HS-5 (cell line): ENCODE measurements at places on chromosomes 11 and 22.

- no peak for DNase-seq
Observed at GRCh38 chr11:1756791-1757771, 6.6 kb downstream of the CTSD start.

GRCh38 chr11:119309953-119310681 lies 6.8 kb downstream of the MCAM start:
- no peak for DNase-seq

GRCh38 chr11:115613986-115614632 lies 109.9 kb upstream of the CADM1 start:
- DNase-seq, result no peak

DNA sequence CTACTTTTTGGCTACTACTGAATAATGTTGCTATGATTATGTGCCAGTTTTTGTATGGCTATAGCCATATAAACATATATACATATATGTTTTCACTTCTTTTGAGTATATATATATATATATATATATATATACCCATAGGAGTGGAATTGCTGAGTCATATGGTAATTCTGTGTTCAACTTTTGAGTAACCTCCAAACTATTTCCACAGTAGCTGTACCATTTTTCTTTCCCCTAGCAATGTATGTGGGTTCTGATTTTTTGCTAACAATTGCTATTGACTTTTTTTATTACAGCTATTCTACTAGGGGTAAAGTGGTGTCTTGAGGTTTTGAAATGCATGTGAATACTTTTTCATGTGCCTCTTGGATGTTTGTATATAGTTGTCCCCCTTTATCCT lies 30.4 kb downstream of the CBL start:
- peak; percentile 36 for DNase-seq

DNA sequence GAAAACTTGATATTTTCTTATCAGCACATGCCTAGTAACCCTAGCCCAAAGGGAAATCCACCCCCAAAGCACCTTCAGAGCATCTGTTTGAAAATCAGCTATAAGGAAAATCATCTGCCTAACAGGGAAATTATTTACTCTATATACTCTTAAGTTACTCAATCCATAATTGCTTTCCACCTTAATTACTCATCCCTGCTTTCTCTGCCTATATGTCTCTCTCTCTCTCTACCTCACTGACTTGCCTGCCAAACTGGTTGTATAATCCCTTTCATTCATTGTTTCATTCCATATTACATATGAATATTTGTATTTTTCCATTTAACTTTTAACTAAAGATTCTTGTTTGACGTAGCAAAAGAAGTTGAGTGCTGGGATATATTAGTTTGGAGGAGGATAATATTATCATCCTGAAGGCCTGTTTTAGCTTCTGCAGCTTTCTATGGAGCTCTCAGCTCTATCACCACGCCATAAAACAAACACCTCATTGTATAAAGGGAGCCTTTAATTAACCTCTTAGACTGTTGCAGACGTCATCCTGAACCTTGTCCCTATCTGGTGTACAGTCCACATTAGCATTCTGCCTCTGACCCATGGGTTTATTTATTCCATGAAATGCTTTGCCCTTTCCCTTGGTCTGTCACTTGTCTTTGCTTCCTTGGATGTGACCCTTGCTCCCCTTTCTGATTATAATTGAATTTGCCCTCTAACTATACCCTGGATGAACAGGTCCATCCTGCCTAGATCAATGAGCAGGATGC lies 98.9 kb downstream of the INSC start:
- DNase-seq, result no peak

- no peak for DNase-seq
Observed at GRCh38 chr11:60455531-60456042, at the start of gene MS4A1. MS4A1 (plus strand) TSS chr11:60455847; CDS start chr11:60462375, 6,528 bp downstream.

GRCh38 chr22:27401321-27401720 lies 400.2 kb downstream of the MN1 start:
- DNase-seq, result no peak

GRCh38 chr11:99911116-99911515 lies 776.0 kb upstream of the ARHGAP42 start:
- DNase-seq, result no peak

DNA sequence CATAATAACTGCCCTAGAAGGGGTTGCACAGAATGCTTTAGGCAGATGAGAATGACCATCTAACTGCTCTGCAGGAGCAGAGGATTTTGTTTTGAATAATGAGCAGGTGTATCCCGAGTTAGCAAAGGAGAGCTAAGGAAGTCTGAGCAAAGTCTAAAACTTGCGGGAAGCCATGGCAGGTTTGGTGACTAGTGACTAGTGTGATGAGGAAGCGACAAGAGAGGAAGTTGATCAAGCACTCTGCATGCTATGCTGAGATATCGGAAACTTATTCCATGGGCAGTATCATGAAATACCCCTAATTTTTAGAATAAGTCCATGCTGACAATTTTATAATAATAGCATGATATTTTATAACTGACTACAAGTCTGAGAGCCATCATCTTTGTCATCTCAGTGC lies 12.9 kb downstream of the OLFML1 start:
- no peak for DNase-seq

- no peak for DNase-seq
Observed at GRCh38 chr11:19345519-19345847, 104.7 kb upstream of the E2F8 start.

DNA sequence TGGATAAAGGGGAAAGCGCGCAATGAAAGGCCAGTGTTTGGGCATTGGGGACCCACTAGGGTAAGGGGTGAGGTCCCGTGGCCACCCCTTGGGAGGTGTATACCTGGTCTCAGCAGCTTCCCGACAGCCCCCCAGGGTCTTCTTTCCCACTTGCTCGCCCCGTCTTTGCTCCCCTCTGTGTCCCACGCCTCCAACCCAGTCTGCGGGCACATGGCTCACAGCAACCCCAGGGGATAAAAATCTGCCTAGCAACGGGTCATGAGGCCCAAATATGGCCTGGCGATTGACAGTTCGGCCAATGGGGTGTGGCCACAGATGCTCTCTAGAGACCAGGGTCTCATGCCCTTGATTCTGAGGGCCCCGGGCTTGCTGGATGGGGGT lies 41.6 kb downstream of the AHNAK start:
- DNase-seq, result no peak

- no peak for DNase-seq
Observed at GRCh38 chr11:134951305-134951700, 539.3 kb upstream of the B3GAT1 start.

- DNase-seq, result no peak
Observed at GRCh38 chr11:33657757-33658156, 42.9 kb downstream of the C11orf91 start.

GRCh38 chr22:18057568-18058209 lies 20.1 kb upstream of the PEX26 start:
- peak; percentile 96 for DNase-seq

DNA sequence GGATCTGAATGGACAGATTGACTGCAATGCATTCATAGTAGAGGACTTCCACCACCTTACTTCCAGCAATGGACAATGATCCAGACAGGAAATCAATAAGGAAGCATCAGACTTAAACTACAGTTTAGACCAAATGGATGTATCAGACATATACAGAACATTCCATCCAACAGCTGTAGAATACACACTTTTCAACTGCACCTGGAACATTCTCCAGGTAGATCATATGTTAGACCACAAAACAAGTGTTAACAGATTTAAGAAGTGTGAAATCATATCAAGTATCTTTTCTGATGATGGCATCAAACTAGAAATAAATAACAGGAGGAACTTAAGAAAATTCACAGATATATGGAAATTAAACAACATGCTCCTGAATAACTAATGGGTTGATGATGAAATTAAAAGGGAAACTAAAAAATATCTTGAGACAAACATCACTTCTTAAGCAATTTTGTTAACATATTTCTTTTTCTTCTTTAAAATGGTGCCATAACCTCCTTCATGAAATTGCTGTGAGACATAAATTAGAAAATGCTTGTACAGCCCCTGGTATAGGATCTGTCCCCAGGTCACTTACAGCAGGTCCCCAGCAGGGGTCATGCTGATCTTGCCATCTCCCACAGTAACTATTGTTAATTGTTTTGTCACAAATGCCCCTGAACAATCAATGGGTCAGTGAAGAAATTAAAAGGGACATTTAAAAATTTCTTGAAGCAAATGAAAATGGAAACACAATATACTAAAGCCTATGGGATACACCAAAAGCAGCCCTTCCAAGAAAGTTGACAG lies 100.0 kb upstream of the OR4B1 start:
- DNase-seq, result no peak

- no peak for DNase-seq
Observed at GRCh38 chr11:34721646-34722045, 100.8 kb downstream of the EHF start.

DNA sequence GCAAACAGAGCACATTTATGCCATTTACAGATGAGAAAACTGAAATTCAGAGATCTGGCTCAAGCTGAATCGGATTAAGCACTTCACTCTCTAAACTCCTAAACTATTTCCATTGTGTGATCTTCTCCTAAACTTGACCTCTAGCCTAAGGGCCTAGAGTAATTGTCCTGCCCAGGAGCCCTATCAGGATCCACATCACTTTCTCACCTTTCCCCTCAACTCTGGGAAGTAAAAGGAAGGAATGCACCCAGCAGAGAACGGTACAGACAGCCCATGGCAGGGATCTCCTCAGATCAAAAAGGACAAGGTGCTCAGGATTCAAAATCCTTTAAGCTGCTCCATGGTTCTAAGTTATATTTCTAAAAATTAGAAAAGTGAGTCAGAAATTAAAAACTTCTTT lies 102.7 kb downstream of the ABTB2 start:
- no peak for DNase-seq

DNA sequence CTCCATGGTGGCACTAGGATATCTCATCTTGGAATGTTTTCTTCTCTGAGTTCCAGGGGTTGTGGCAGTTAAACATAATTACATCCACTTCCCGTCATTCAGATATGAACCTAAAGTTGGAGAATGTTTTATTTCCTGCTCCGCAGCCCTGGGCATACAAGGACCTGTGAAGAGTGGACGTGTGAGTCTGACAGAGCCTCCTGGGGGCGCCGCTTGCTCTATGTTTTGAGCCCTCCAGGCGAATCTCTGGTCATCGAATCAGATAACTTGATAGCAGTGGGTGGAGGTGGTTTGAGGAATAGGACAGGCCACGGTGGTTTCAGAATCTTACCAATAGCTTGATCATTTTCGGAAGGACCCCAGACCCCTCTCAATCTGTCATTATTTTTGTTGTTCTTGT lies 174.2 kb downstream of the NTM start:
- no peak for DNase-seq

GRCh38 chr22:19059481-19060278 lies 62.5 kb downstream of the DGCR2 start:
- DNase-seq, result no peak

DNA sequence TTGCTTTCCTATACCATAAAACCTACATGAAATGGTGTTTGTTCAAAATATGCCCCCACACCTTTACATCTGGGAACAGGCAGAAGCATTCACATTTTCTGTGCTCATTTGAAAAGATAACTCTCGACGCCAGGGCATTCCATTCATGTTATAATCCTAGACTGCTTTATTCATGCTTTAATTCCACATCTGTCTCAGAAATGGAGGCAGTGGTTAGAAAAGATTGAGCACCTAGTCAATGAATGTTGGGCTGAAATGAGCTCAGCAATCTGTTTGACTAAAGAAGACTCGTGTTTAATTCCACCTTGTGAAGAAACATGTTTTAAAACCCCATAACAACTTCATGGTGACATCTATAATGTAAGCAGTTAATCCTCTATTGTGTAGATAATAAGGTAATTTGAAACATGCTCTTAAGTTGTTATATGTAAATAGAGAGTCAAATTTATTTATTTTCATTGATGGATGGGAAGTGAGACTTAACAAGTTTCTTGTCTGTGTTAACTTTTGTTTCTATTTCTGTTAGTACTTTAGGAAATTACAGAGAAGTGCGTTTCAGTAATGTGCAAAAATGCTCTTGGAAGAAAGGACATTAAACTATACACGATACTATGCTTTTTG lies 217.5 kb downstream of the DDX10 start:
- no peak for DNase-seq

GRCh38 chr11:60891103-60891741 lies 15.2 kb downstream of the PRPF19 start:
- DNase-seq, result no peak

DNA sequence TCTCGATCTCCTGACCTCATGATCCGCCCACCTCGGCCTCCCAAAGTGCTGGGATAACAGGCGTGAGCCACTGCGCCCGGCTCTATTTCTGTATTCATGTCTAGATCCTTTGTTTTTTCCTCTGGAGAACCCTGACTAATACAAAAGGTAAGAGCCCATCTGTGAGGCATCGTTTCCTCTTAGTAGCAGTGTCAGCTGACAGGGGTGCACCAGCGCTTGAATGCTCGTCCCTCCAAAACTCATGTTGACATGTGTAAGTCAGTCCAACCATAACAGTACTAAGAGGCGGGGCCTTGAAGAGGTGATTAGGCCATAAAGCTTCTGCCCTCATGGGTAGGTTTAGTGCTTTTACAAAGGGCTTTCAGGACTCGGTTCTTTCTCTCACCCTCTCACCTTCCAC lies 470.1 kb upstream of the B3GAT1 start:
- no peak for DNase-seq

DNA sequence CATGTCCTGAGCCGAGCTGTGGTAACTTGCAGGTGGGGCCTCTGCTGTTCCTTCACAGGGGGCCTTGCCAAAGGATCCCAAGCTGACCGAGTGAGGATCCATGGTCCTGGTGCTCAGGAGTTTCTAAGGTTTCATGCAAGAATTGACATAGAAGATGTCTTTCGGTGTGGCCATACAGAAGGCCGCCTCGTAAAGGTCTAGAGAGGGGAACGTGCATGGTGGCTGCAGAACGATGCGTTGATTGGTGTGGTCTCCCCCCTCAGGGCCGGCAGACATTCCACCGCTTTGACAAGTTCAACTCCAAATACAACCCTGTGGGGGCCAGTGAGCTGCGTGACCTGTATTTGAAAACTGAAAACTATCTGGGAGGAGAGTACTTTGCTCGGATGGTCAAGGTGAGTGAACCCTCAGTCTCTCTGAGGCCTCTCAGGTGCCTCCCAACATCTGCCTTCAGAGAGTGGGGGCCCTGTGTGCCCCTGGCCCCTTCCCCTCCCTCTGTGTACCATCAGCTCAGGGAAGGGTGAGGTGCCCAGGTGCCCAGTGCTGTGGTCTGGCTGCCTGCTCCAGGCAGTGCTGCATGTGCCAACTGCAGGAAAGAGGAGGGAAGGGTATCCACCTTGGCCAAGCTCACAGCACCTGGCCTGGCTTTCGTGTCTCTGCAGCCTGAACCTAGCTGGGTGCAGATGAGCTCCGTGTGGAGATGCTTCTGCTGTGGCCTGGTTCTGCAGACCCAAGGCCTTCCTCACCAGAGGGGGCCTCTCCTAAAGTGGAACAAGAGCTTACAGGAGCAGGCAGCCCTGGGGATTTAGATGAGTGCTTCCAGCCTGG lies 39.8 kb downstream of the AMPD3 start:
- DNase-seq, result no peak

DNA sequence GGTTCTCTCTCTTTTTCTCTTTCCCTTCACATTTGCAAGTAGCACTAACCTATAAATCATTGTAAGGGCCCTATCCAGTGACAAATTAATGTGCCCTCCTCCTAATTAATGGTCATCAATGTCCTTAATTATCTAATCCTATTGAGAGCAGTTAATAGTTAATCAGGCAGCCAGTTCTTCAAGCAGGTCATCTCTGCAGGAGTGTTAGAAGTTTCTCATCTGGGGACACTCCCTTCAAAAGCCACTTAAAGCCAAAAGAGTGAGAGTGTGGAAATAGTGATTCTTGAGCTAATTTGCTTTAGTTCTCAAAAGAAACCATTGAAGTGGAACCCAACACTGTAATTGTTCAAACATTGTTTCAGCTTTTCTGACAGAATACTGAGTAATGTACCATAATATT lies 141.6 kb downstream of the ELP4 start:
- DNase-seq, result no peak
